ENCODE measurements at places on chromosomes 3 and 15.

DNA sequence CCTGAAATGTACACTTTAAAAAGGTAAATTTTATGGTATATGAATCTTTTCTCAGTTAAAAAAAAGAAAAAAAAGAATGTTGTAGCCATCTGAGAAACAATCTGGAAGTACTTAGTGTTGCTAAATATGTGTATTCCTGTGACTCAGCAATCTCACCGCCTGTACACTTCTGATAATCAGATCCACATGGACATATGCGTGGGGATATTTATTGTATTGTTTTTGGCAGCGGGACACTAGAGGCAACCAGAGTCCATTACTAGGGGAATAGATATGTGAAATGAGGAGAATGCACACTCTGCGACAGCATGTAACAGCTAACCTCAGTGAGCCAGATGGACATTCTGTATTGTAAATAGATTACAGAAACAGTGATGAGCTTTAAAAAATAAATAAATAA lies 65.4 kb downstream of the AQP9 start:
- DNase-seq, result no peak

GRCh38 chr3:15983232-15983631 lies 185.5 kb upstream of the ANKRD28 start:
- no peak for DNase-seq

GRCh38 chr15:63380151-63380807 lies 1.4 kb downstream of the CA12 start:
- no peak for DNase-seq

GRCh38 chr3:65902304-65902793 lies 136.4 kb downstream of the MAGI1 start:
- no peak for DNase-seq

- no peak for DNase-seq
These were observed 102.6 kb upstream of the IL12A start for GRCh38 chr3:159886050-159886449.

DNA sequence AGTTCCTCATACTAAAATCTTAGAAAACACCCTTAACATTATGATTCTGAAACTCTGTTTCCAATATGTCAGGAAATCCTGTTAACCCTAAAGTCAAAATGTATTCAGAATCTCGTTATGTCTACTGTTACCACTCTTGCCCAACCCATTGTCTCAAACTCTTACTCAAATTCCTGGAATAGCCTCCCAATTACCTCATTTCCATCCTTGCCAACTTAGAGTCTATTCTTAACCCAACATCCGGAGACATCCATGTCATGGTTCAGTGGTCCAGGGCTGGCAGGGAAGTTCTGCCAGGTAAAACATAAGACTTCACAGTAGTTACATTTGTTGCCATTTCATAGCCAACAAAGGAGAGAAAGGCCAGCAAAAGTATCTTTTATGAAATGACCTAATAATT lies 593.9 kb downstream of the PYDC2 start:
- no peak for DNase-seq

DNA sequence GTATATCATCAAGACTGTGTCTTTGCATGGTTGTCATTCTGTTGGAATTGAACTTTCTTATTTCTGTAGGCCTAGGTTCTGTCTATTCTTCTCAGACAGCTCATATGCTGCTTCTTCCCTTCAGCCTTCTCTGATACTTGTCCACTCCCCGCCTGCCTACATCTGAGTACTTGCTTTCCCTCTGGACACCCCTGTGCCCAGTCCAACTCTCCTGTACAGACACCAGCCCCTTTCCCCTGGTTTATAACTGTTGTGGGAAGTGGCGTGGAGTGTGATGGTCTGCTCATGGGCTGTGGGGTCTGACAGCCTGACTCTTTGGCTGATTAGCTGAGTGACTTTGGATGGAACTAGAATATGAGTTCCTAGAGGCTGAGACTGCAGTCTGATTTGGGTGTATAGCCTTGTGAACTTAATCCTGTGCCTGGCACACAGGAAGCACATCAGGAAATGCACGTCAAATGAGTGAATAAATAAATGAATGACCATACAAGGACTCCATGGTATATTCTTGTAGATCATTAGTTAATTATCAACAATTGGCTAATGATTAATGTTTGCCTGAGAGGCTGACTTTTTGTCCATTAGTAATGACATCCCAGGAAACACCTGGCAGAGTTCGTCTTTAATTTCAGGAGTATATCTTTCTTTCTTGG lies 11.8 kb downstream of the CACNA1D start:
- DNase-seq, result no peak

DNA sequence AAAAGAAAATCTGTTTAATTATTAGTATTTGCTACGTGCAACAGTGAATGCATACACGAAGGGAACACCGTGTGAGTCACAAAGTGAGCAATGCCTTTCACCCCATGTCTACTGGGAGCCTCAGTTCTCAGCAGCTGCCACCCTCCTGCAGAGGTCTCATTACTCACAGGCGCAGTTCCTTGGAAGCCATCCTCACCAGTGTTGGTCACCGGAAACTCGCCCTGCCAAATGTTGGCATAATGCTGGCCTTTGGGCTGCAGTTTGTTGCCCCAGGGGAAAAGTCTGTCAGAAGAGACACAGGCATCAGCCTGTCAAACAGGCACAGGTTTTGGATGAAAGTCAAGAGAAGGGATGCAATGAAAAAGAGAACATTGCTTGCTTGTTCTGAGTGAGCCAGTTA lies 50.1 kb downstream of the SUMF1 start:
- DNase-seq, result no peak

- DNase-seq, result no peak
These were observed 9.1 kb upstream of the MFSD1 start for GRCh38 chr3:158792709-158793108.

DNA sequence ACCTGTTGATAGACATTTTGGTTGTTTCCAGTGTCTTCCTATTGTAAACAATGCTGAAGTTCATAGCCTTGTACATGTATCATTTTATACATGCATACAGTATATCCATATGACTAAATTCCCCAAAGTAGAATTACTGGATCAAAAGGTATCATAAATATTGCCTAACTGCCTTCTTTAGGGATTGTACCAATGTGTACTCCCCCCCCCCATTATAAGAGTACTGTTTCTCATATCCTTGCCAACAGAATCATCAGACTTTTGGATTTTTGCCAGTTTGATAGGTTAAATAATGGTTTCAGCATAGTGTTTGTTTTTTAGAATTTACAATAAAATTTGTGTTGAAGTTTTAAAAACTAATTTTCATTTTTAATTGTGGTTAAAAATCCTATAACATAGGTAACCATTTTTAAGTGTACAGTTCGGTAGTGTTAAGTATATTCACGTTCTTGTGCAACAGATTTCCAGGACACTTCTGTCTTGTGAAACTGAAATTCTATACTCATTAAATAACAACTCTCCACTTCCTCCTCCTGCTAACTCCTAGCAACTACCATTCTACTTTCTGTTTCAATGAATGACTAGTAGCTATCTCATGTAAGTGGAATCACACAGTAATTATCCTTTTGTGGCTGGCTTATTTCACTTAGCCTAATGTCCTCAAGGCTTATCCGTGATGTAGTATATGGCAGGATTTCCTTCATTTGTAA lies 30.8 kb upstream of the MAP3K13 start:
- no peak for DNase-seq

GRCh38 chr15:79358069-79358468 lies 47.2 kb downstream of the TMED3 start:
- DNase-seq, result no peak

GRCh38 chr3:63910001-63910400 lies 2.2 kb downstream of the SCAANT1 start:
- DNase-seq, result no peak

DNA sequence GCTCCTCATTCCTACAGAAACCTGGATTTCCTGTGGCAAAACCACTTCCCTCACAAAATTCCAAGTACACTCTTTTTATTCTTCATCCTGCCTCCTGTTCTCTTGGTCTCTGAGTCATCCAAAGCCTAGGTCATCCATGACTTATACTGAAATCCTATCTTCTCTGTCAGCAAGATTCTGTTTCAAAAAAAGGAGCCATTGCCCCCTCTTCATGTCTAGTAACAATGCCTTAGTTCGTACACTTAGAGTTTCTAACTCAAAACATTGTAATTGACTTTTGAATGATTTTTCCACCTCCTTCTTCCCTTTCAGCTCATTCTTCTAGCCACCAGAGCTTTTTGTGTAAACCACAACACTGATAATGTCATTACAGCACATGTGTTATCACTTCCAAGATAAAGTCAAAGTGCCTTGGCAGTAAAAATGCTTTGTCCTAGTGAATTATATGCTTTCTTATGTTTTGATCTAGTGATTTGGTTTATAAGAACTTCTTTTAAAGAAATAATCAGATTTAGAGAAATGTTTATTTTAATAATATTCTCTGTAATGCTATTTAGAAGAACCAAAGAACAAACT lies 256.5 kb upstream of the NECTIN3 start:
- no peak for DNase-seq

DNA sequence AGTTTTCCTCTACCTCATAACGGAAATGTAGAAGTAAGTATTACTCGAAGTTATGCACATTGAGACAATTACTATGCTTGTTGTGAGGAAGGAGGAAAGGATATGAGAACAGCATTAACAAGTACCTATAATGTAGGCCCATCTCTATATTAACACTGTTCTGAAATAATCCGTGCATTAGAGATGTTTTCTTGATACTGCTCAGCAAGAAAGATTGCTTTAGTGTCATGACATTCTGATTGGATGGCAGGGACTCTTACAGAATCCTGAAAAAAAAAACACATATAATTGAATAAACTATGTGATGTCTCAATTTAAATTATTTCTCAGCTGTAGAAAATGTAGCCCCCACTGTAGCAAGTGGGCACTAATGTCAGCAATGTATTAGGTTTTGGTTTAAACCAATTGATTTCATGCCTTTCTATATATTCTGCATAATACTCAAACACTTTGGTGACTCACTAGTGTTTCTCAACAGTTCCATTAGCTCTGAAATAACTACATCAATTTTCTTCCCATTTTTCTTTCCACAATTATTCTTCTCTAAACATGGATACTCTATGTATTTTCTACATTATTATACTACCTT lies 598.3 kb upstream of the BCHE start:
- no peak for DNase-seq

- no peak for DNase-seq
These were observed 358.4 kb upstream of the PROK2 start for GRCh38 chr3:72143322-72143721.

DNA sequence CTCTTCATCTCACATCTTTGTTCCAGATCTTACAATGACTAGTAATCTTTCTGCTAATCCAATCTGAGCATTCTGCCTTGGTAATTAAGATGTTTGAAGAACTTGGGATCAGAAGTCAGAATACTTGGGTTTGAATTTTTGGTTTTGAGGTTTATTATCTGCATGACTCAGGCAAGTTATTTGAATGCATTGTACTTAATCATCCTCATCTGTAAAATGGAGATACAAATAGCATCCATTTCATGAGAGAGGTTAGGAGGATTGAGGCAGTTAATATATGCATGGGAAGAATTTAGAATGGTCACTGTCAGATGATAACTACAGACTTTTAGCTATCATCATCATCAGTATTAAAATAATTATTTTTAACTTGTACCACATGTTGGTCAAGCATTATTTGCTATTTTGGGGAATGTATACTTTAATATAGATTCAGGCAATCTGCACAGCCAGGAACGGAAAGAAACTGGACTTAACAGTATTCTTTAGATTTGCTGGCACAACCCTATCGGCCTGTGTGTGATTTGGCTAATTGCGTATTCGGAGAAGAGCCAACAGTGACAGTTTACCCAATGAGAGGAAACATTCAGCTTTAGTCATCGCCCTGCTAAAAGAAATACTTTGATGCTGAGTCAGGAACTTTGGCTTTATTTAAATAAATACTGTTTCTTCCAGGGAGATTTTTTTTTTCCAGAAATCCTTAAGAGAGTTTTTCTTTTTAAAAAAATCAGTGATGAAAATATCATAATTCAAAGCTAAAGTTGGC lies 600.0 kb downstream of the ROBO1 start:
- no peak for DNase-seq

DNA sequence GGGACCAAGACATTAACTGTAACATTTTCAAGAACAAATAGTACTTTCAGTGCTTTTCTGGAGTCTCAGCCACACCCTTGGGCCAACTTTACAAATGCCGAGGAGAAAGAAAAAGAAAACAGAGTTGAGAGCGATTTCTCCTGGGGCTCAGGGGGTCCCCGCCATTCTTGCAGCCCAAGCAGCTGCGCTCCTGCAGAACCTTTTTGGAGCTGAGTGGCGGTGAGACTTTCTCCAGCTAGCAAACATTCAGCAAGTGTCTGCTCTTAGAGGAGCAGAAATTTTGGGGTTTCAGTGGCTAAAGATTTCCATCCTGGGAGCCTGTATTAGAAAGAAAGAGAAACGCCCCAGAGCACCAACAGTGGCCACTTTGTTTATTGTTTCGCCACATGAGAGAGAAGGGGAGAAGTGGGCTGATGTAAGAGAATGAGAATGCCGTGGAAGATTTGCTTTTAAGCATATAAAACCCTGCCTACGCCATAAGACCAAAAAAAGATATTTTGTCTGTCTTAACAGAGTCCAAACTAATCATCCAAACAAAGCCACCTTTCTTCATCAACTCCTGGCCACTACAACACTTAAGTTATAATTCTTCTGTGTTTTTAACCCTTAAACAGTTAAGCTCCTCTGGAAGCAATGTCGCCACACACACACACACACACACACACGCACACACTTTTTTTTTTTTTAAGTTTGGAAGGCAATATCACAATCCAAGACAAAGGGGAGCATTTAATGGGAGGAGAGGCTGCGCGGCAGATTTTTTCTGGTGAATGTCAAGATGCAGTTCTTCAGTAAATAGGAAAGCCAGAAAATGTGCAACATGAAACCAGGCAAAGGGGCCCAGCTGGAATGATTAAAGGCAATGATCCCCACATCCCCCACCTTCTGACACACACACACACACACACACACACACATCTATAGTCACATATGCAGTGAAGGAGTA lies 19.2 kb downstream of the EID1 start:
- no peak for DNase-seq

DNA sequence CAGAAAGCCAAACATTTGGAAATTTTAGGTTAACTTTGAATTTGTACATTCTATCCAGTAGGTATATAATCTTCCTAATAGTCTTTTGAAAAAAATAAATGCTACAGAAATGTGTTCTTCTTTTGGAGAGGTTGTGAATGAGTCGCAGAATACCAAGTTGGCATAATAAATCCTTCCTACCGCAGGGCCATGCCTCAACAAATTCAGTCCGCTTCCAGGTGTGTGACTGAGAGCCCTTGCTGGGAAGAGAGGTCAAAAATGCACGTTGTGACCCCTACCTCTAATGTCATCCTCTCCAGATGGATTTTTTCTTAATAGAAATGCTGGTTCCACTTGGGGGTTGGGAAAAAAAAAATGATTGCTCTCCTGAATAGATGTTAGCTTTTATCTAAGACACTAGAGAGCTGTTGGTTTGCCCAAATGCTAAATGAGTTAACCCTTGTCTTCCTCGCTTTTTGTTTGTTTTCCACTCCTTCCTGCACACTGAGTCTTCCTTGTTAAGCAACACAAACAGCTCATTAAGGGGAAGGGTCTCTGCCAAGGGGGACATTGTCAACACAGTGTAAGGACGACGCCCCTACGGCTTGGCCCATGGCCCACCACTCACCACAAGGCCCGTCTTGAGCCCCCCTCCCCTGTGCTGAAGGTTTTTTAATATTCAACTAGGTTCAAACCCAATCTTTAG lies 33.9 kb downstream of the RLBP1 start:
- DNase-seq, result no peak

- DNase-seq, result no peak
These were observed 111.0 kb upstream of the SYNPR start for GRCh38 chr3:63167113-63167512.

All from activated CD4-positive, alpha-beta T cell treated with anti-CD3 and anti-CD28 coated beads for 24 hours (primary cell).